Natural killer cell (primary cell): ENCODE measurements at places on chromosomes 3 and 15. TPM values are rescaled to one million over a fixed set of nuclear protein-coding genes. Genes with fewer than 3 reads are reported as not detected.

The PAQR5 gene
- total RNA-seq = 0.40 TPM

The SELENOT gene
- total RNA-seq = 121 TPM

The ROBO2 gene
- total RNA-seq = not detected

The ALDH1A2 gene
- 0.73 TPM for total RNA-seq

The TNNC1 gene
- 1.2 TPM for total RNA-seq

- no peak for DNase-seq
Observed at GRCh38 chr3:151479452-151479851, 18.6 kb upstream of the IGSF10 start.

DNA sequence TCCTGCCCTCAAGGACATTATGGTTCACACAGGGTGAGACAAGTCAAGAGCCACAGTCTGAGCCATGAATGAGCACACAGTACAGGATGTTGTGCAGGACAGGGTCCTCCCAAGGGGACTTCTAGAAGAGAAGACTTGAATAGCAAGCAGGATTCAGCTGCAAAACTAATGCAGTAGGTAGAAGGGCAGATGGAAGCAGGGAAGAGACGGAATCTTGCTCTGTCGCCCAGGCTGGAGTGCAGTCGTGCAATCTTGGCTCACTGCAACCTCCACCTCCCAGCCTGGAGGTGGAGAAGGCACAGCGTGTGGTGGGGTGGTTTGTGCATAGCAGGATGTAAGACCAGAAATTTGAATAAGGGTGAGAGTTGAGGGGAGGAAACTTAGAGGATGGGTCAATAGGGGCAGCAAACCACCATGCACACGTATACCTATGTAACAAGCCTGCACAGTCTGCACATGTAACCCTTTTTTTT lies 8.0 kb downstream of the BCL2L10 start:
- DNase-seq = no peak
